ENCODE measurements at places on chromosomes 12 and 14.

- no peak for DNase-seq
These were observed 21.1 kb upstream of the CPNE8 start for GRCh38 chr12:38926501-38926900.

DNA sequence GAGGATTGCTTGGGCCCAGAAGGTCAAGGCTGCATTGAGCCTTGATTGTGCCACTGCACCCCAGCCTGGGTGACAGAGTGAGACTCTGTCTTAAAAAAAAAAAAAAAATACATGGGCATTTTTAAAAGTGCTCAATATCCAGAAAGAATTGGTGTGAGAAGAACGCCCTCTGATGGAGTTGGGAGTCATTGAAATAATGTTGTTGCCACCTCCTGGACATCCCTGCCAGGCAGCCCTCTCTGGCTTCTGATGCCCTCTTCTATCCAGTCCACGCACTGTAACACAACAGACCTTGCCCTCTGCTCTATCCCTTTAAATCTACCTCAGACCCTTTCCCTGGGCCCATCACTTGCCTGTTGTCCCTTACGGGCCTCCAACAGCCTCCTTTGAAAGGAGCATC lies 4.9 kb downstream of the PTGDR start:
- no peak for DNase-seq

GRCh38 chr12:97639702-97640101 lies 177.1 kb downstream of the RMST start:
- DNase-seq = no peak

GRCh38 chr12:20967756-20968155 lies 157.3 kb downstream of the SLCO1B3 start:
- DNase-seq = no peak

DNA sequence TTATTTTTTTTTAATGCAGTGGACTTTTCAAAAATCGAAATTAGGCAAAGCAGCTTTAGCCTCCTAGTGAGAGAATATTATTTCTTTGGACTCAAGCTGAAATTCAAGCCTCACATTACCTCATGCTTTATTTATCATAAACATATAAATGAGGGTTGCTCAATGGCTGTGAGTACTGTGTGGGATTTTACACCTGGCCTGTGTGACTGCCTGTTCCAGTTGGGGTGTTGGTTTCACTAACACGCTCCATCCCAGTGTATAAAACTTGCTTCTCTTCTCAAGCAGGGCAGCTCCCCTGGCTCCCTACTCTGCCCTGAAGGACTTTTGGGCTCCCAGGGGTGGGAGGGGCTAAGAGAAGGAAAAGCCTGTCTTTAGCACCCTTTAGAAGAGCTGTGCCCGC lies 15.0 kb downstream of the ANKLE2 start:
- DNase-seq = no peak

DNA sequence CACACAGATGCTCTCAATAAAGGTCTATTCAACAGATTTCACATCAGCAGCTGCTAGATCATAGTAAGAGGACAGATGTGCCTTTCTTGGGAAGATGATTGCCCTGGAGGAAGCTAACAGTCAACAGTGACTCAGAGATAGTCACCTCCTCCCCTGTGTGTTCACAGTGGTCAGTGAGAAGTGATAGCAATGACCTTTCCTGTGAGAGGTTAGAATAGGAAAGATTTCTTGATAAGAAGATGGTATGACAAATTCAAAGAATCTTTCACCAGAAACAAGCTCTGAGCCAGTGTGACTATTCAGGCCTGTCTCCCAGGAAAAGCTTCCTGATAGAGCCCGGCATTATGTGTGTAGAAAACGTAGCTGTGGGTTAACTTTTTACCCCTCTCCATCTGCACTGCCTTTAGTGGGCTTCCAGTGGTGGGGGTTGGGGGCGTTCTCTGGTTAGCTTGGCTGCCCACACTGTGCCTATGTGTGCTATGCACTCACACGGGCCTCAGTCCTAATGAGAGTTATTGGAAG lies 66.4 kb upstream of the ARHGAP5 start:
- DNase-seq = no peak

DNA sequence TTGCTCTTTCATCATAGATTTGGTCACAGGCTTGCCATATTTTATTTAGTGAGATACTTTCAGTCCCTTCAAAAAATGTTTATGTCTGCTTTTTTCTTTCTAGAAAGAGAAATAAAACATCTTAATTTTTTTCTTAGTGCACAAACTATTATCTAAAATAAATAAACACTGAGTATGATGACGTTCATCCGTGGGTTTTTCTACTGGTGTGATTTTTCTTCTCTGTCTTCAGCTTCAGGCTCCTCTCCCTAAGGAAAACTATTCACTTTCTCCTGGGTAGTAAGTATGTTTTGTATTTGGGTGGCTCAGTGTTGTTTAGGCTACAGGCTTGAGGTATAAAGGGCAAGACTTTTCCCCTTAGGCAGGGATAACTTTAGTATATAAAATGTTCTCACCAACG lies 154.7 kb downstream of the DACT1 start:
- no peak for DNase-seq

DNA sequence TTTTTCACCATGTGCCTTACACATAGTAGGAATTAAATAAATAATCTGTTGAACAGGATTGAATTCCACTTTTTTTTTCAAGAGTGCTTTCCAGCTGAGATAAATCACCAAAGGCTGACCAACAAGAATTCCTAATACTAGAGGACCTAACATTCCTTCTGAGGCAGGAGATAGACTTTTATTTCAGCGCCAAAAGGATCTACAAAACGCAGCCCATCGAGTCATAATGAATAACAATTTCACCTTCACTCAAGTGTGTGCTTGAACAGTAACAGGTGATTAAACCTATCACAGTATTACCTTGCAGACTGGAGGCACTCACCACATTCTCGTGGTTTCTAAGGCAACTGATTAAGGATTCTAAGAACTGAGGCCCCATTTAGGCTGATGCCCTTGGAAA lies 224.3 kb upstream of the ATP2B1 start:
- DNase-seq = no peak

GRCh38 chr12:29707846-29708245 lies 75.9 kb downstream of the TMTC1 start:
- no peak for DNase-seq

- DNase-seq = no peak
These were observed 54.6 kb downstream of the MAP4K5 start for GRCh38 chr14:50477760-50478159.

DNA sequence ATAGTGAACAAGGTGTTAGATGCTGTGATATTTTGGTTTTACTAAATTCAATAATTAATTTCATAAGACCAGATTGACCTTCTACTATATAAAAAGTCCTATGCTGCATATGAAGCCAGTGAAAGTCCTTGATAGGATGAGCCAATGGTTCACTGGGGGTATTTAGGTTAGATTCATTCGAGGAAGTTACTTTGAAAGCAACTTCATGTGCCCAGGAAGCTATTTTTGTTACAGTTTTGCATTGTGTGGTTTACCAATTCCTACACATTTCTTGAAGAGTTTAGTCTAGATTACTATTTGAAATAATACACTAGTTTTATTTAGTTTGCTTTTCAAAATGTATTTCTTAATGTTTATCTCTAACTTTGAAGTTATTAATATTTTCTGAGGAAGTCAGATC lies 58.5 kb upstream of the RMST start:
- no peak for DNase-seq

GRCh38 chr14:103542605-103543088 lies 13.7 kb downstream of the TRMT61A start:
- no peak for DNase-seq

GRCh38 chr12:117036547-117036946 lies 62.7 kb downstream of the TESC start:
- DNase-seq = no peak

- no peak for DNase-seq
These were observed 46.3 kb downstream of the STON2 start for GRCh38 chr14:81353691-81354323.

- DNase-seq = no peak
These were observed 2.4 kb upstream of the PAX9 start for GRCh38 chr14:36659010-36659821.

GRCh38 chr12:111840807-111841206 lies 1.2 kb upstream of the MAPKAPK5 start:
- no peak for DNase-seq

- DNase-seq = peak; percentile 41
These were observed 1.1 kb downstream of the PHLDA1 start for GRCh38 chr12:76030341-76031080.

DNA sequence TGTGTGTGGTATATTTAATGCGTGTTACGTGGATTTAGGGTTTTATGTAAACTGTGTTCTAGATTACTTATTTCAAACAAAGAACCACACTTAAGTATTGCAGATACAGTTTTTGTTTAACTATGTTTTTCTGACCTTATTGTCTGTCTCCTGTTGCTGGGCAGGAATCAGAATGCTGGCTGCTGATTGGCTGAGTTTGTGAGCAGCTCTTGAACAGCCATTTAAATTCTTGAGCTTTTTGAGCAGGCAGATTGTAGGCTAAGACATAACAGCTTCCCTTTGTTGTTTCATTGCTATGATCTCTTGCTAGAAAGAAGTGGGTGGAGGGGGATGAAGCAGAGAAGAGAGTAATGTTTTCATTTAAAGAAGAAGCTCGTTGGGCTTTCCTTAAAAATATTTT lies 52.2 kb downstream of the ATF7IP start:
- peak; percentile 47 for DNase-seq

DNA sequence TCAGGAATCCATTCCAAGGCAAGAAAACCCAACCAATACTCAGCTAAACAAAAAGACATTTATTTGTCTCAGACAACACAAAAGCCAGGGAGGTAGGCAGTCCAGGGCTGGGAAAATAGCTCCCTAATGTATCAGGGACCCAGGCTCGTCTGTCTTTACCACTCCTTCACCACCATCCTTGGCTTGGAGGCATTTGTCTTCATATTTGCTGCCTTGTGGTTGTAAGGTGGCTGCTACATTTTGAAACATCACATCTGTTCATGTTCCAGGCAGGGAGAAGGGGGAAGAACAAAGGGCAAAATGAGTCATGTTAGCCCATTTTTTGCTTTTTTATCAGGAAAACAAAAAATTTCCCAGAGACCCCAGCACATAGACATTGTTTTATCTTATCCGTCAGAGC lies 44.8 kb upstream of the PCED1B start:
- DNase-seq = no peak

DNA sequence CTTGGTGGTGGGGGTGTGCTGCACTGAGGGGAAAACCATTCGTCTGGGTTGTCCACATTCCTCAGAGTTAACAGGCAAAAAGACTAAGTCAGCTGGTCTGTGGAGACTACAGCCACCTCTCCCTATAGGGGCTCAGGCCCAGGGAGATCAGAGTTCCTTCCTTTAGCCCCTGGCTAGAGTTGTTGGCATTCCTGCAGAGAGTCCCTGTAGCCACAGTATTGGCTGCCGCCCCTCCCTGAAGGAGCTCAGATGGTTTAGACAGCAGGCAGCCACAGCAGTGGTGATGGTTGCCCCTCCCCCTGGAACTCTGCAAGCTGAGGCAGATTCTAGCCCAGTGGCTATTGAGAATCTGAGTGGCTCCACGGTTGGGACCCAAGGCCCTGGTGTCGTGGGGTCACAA lies 1072.5 kb upstream of the ATXN7L3B start:
- DNase-seq = no peak

GRCh38 chr14:55840821-55841220 lies 260.8 kb downstream of the KTN1 start:
- DNase-seq = no peak

DNA sequence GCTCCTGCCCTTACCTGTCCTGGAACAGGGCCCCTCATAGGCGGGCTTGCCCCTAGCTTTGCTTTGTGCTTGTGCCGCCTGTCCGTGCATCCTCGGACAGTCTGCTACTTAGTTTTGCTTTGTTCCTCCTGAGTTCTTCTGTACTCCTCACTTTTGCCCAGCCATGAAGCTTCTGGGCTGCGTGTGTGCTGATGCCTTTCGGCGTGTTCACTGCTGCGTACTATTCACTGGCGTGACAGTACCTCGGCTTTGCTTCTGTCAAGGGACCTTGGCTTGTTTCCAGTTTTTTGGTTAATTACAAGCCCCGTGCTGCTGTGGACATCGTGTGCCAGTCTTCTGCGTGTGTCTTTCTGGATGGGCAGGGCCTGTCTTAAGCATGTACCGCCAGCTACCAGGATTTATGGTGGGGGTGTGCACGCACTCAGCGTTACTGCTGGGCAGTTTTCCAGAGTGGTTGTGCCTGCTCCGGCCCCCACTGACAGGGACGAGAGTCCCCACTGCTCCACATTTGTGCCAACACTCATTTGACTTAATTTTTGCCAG lies 2.5 kb downstream of the PACS2 start:
- DNase-seq = no peak

DNA sequence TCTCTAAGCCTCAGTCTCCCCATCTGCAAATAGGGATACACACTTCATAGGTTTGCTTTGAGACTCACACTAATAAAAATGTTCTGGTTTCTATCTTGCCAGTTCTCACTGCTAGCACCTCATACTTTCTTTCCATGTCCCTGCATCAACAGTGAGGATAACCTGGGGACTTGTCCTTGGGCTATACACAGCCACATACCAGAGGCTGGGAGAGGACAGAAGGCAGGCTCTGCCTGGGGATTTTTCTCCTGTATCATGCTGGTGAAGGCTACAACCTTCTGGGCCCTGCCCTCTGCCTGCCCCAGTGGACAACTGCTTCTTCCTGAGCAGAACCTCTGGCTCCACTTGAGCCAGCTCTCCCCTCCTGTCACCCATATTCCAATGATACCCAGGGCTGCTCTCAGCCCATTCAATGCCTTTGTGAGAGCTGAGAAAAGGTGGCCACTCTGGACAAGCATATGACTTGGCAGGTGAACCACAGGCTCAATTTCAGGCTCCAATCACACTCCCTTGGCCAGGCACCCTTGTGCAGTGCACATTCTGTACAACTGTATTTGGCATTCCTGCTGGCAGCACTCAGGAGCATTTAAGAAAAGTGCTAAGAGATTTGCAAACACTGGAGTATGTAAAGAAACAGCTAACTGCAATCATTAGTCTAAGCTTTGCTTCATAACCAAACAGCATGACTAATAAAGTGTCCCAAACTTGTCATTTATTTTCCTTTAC lies 135.8 kb upstream of the VRK1 start:
- DNase-seq = no peak

GRCh38 chr14:77329872-77330271 lies 9.0 kb downstream of the GSTZ1 start:
- no peak for DNase-seq

DNA sequence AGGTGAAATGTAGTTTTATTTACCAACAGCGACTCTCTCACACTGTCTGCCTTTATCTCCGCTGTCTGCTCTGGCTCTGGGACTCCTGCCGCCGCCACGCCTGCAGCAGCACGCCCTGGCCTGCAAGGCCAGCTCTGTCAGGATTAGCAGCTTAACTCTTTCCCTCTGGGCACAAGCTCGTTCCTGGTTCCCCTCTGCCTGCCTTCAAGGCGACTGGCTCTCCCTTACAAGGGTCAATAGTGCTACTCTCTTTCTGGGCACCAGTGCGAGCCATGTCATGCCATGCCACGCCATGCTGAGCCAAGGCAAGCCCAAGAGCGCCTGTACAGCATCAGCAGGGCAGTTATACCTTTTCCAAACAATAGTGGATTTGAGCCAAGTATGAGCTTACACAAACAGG lies 3.6 kb upstream of the CLEC2B start:
- DNase-seq = no peak

DNA sequence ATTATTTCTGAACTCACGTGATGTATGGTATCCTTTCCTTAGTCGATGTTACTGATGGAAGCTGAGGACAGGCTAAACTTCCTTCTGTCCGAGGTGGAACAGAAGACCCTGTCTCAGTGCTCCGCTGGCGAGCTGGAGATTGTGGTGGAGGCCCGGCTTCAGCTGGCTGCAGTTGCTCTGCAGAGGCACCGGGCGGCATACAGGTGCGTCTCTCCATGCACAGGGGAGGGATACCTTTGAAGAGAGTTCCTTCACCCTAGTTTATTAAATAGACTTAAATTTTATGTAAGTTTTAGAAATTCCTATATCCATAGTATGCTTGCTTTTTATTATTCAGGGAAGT lies 186.7 kb upstream of the NEDD1 start:
- DNase-seq = peak; percentile 5

- DNase-seq = no peak
These were observed 57.4 kb upstream of the ANO4 start for GRCh38 chr12:100737168-100737567.

Data from stimulated activated CD4-positive, alpha-beta T cell treated with anti-CD3 and anti-CD28 coated beads, Interleukin-1b, Interleukin-23, amount 100 ng/mL, for 4 hours (primary cell).